ENCODE measurements at places on chromosomes 13 and 19.

- no peak for DNase-seq
Observed at GRCh38 chr13:41547251-41548000, 90.1 kb downstream of the RGCC start.

GRCh38 chr13:30727491-30728355, 7.6 kb upstream of the ALOX5AP start:
- DNase-seq = no peak

DNA sequence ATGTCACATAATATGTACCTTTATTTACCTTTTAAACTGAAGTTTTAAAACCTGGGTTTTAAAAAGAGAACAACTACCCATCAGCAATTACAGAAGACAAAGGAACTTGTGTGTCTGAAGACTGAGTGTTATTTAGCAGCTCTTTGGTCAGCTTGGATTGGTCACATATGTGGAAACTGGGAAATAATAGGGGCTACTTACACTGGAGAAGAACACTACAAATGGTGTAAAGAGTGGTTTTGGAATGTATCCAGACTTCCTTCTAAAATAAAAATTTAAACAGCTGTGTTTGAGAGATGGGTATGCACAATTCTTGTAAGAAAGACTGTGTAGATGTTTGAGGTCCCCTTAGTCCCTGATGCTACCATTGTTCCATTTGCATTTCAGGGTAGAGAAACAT, 13.3 kb downstream of the TNFRSF19 start:
- DNase-seq = no peak

GRCh38 chr19:507286-508203, at the start of gene TPGS1:
TPGS1 (plus strand) TSS chr19:507497; CDS start chr19:507507, 10 bp downstream.
- no peak for DNase-seq
